ENCODE measurements at places on chromosomes 13 and 19.

GRCh38 chr13:67101730-67102467 lies 128.2 kb downstream of the PCDH9 start:
- DNase-seq = no peak

GRCh38 chr13:20127562-20128458 lies 33.0 kb downstream of the GJA3 start:
- DNase-seq = peak; percentile 82

GRCh38 chr13:41981951-41982715 lies 21.2 kb upstream of the VWA8 start:
- no peak for DNase-seq

- DNase-seq = no peak
Measured at GRCh38 chr19:46620716-46621115, 4.2 kb downstream of the PTGIR start.

DNA sequence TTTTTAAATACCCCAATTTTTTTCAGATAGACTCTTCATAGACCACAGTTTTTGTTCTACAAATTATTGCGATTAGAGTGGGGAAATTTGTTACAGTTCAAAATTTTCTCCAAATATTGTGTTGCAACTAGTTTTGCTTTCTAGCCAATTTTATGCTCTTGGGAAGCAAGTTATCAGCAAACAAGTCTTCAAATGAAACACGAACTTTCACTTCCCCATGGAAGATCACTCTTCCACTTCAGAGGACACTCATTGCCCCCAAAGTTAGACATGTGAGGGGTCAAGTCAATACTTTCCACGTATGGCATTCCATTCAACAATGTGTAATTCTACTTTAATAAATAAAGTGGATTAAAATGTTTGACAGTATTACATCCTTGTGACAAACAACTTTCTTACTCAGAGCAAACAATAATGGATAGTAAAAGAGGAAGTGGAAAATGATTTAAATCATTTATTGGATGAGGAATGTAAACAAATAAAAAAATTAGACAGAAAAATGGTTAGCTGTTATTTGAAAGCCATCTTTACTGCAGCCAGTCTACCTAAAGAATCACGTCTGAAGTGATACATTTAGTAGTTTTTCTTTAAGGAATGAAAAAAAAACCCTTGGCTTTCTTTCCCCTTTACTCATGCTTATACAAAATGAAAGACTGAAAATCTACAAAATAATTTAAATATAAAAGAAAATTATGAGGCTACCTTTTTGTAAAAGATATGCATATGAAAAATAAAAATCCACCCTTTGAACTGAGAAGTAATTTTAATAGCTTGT lies 41.2 kb upstream of the TNFSF11 start:
- DNase-seq = no peak

DNA sequence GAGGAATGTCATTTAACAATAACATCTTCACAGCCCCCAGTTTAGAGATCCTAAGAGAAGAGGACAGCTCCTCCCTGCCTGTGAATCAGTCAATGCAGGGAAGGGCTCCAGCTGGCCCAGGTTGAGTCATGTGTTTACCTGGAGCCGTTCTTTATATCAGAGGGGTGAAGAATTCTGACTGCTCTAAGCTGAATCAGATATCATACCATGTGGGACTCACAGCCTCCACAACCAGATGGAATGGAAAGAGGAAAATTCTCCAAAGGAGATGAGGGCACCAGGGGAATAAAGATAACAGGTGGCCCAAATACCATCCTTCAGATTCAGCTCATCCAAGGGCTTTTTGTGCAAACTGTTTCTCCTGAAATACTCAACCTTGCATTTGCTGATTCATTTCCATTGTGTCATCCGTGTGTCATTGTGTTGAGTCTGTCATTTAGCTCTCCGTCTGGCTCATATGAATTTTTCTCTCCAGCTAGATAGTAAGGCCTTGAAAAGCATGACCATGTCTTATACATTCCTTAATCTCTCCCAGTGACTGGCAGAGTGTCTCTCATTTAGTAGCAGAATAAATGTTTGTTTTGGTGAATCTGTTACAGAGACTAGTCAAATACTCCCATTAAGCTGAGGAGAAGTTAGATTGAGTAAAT lies 217.9 kb downstream of the RFC3 start:
- DNase-seq = no peak

DNA sequence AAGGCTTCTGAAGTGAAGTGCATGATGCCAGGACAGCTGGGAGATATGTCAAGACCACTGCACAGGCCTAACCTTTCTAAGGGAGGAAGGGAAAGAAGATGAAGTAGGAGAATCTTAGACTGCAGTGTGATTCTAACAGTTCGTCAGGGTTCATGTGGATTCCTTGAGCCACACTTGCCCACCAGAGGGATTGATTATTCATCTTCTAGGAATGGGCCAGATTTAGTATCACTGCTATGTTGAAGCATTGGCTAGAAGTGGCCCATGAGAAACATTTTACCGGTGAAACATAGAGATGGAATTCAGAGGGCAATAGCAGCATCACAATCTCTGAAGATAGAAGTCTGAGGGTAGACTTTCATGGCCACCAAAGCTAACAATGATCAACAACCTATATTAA lies 550.8 kb upstream of the SLITRK1 start:
- DNase-seq = no peak

DNA sequence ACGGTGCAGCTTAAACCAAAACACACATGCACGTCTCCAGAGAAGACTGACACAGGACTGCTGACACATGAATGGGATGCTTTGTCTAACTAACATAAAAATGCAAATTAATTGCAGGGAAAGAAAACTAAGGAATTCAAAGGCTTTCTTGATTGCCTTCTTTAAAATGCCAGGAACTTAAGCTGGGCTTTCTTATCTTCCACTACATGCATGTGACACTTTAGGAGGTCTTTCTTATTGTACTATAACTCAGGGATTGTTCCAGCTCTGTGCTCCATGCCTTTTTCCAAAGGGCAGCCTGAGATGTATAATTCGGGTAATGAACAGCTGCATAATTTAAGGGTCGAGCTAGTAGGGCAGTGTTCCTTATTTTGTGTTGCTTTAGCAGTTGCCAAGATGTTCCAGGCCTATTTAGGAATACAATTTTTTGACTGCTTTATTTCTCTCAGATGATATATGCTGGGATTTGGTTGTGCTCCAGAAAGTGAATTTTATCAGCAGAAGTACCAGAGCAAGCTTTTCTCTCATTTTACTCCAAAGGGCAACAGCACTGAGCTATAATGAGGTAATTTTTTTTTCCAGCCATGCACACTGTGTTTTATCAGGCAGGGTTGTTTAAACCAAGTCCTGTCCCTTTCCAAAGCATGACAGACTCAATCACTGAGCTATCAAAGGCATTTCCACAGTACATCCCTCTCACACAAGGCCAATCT lies 885.2 kb downstream of the PCDH9 start:
- DNase-seq = no peak

DNA sequence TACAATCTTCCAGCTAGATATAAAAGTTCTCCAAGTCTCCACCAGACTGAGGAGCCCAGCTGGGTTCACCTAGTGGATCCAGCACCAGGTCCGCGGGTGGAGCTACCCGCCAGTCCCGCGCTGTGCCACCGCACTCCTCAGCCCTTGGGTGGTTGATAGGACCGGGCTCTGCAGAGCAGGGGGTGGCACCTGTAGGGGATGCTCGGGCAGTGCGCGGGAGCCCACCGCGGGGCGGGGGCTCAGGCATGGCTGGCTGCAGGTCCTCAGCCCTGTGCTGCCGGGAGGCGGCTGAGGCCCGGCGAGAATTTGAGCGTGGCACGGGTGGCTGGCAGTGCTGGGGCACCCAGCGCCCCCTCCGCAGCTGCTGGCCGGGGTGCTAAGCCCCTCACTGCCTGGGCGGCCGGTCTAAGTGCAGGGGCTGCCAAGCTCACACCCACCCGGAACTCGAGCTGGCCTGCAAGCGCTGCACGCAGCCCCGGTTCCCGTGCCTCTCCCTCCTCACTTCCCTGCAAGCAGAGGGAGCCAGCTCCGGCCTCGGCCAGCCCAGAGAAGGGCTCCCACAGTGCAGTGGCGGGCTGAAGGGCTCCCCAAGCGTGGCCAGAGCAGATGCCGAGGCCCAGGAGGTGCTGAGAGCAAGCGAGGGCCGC lies 542.8 kb upstream of the PCDH9 start:
- no peak for DNase-seq

GRCh38 chr13:21882766-21883165 lies 211.9 kb downstream of the FGF9 start:
- no peak for DNase-seq

GRCh38 chr19:38904581-38905539 lies 5.1 kb downstream of the NFKBIB start:
- DNase-seq = no peak

DNA sequence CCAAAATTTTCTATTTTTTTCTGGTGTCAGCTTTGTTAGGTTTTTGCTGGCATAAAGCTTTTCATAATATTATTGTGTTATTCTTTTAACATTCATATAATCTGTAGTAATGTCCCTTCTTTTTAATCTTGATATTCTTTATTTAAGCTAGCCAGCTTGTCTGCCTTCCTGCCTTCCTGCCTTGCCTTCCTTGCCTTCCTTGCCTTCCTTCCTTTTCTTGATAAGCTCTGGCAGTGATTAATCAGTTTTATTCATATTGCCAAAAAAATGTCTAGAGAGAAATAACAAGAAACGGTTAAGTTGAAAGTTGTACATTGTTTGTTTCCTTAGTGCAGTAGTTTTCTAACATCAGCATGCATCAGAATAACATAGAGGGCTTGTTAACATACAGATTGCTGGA lies 257.5 kb downstream of the MAB21L1 start:
- DNase-seq = no peak
